ENCODE measurements at places on chromosomes 16 and 17. TPM values are rescaled to one million over a fixed set of nuclear protein-coding genes. Genes with fewer than 3 reads are reported as not detected.

GRCh38 chr16:48432136-48432535 lies 46.9 kb upstream of the SIAH1 start:
- no peak for DNase-seq

- no peak for DNase-seq
Measured at GRCh38 chr16:11862489-11862888, 11.1 kb upstream of the RSL1D1 start.

- no peak for DNase-seq
Measured at GRCh38 chr17:72187556-72187955, 66.7 kb downstream of the SOX9 start.

DNA sequence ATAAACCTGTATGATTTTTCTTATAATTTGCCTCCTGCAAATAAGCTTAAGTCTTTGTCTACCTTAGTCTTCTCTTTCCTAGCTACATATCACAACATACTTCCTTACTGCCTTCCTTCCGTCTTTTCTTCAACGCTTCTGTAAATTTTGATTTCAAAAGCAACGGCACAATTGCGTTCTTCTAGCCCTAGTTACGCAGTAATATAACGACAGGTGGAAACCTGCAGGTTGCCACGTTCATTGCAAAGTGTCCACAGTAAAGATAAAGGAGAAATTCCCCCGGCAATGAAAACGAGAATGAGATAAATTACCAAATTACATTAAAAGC lies 546 bp upstream of the PSMD7 start:
- DNase-seq: no peak

GRCh38 chr17:2703606-2704005 lies 8.0 kb downstream of the CLUH start:
- no peak for DNase-seq

DNA sequence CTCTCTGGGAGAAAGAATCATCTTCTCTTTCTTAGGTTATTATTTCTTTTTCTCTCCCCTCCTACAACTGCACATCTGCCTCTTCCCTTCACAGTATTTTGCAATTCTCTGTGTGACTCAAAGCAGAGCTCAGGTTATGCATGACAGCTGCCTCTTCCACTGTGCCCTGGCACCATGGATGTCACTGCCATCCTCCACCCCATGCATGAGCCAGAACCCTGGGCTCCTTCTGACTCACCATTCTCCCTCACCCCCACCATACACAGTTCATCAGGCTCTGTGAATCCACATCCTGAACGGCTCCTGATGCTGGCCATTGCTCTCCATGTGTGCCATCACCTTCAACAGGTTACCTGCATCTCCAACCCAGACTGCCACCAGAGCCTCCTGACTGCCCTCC lies 23.9 kb downstream of the CA10 start:
- no peak for DNase-seq

DNA sequence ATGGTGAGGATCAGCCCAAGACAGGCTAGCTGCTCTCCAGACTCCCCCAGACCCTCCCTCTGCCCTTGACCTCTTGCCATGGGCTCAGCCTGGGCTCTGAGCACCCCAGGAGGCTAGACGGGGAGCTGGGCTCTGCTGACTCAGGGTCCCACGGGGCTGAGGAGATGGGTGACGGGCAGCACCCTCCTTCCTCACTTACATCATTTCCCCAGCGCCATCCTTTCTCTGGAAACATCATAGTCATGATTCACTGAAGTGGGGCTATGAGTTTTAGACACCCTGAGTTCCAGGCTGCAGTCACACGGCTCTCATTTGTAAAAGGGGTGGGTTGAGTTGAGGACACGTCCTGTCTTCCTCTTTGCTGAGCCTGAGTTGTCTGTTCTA lies 3.0 kb upstream of the ITGAX start:
- DNase-seq: no peak

GRCh38 chr16:87956365-87957231 lies 5.4 kb downstream of the BANP start:
- no peak for DNase-seq

The RCVRN gene
- not detected for total RNA-seq

The NPIPB13 gene
- 1.1 TPM for total RNA-seq

Measured in NCI-H460 (cell line).